ENCODE measurements at places on chromosomes 12 and 14.

GRCh38 chr12:25382311-25383106 is 131.8 kb upstream of the KRAS start:
- no peak for DNase-seq

DNA sequence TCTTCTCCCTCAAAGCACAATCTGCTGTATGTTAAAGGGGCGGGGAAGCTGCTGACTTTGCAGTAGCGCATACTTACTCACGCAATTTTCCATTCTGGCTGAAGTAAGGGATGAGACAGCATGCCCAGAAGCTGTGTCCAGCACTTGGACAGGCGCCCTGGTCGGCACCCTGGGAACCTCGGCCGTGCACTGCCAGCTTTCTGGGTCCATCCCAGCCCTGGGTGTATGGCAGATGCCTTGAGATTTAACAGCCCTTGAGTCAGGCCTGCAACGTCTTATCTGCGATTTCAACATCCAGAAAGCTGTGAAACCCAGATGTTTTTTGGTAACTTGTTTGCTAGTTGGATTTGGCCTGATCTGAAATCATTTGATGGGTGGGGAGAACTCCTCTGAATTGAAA is 16.1 kb downstream of the EML1 start:
- no peak for DNase-seq

- no peak for DNase-seq
These were observed 5.5 kb downstream of the TNFAIP2 start for GRCh38 chr14:103128631-103129300.

GRCh38 chr14:57323721-57324120 is 55.0 kb downstream of the AP5M1 start:
- no peak for DNase-seq

GRCh38 chr12:90250042-90250441 is 541.4 kb upstream of the ATP2B1 start:
- DNase-seq = no peak

- DNase-seq = peak; percentile 2
These were observed 32.3 kb downstream of the KCNK13 start for GRCh38 chr14:90093942-90094595.

- DNase-seq = no peak
These were observed 445.4 kb downstream of the BCL11B start for GRCh38 chr14:98826618-98827017.

DNA sequence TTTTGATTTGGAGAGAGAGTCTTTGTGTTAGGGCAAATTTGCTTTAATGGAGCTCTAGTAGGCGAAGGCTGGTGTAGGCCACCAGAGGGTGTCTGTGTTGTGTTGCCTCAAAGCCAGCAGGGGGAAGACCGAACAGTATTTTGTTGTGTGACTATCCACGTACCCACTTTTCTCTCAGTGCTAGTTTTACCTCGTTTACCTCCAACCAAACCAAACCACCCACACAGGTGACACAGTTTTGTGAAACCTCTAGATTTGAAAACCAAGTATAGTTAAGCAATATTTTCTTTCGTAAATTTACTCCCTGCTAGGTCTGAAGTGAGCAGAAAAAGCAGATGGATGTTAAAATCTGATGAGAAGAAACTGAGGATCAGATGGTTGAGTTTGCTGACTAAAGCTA is 36.3 kb upstream of the NPFF start:
- DNase-seq = peak; percentile 54

- no peak for DNase-seq
These were observed 147.1 kb downstream of the KIF26A start for GRCh38 chr14:104285508-104285840.

GRCh38 chr12:42394429-42394828 is 68.5 kb downstream of the PPHLN1 start:
- no peak for DNase-seq

GRCh38 chr12:28258998-28259397 is 68.7 kb downstream of the CCDC91 start:
- no peak for DNase-seq

GRCh38 chr14:59037086-59037485 is 151.4 kb upstream of the DAAM1 start:
- DNase-seq = no peak

DNA sequence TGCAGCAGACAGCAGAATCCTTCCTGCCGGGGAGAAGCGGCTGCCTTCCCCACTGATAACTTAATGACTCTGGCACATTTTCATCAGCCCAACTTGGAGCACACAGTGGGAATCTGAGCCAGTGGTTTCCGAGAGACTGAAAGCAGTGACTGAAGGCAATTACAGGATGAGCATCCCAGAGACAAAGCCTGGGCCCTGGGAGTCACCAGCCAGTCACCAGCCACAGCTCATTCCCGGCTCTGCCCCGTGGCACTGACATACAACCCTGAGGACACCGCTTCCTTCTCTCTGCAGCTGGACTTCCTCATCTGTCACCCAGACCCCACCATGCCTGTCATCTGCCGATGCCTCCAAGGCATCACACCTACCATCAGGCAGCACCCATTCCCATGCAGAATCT is 192.3 kb downstream of the DPF3 start:
- DNase-seq = no peak

DNA sequence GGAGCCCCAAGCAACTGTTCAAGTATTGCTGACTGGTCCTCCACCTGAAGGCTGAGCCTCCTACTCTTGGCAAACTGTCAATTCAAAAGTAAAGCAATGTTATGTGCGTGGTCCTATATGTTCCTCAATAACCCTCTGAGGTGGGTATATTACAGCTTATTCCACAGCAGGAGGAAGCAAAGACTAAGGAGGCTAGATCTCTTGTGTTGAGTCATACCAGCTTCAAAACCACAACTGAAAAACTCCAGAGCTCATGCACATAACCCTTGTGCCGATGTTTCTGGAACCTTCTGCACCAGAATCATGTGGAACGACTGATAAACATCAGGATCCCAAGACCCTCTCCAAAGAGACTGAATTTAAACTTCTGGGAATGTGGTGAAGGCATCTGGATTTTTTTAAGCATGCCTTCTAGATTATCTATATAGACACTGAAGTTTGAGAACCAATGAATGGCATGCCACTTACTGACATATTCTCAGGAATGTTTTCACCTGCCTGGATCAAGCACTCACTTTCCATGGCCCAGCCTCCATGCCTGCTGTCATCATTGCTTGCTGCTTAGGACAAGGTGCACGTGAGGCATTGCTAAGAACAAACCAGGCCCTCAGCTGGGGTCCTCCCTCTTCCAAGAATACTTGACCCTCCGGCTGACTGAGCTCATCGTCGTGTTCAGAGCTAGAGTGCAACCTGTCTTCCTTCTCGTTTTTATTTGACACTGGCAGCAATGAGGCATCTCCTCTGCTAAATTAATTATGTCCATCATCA is 194.7 kb downstream of the BCL11B start:
- no peak for DNase-seq

- peak; percentile 89 for DNase-seq
These were observed 3.7 kb upstream of the SETD1B start for GRCh38 chr12:121799842-121800693.
